ENCODE measurements at places on chromosomes 16 and 17.

- DNase-seq, result no peak
These were observed 206.2 kb upstream of the SDK2 start for GRCh38 chr17:73850426-73850825.

- no peak for DNase-seq
These were observed 5.7 kb downstream of the ZNF652 start for GRCh38 chr17:49356320-49356719.

DNA sequence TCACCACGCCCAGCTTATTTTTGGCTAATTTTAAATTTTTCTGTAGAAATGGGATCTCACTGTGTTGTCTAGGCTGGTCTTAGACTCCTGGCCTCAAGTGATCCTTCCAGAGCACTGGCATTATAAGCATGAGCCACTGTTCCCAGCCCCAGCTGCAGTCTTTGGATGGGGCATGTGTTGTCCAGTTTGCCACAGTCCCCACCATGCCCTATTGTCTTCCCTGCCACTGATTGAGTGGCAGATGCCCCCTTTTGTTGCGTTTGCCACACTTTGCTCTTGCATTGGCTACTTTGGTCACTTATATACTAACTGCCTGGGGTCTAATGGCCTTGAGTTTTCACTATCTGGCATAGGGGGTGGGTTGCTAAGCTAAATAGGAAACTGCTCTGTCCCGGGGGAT, 60.8 kb downstream of the ABCC1 start:
- no peak for DNase-seq

DNA sequence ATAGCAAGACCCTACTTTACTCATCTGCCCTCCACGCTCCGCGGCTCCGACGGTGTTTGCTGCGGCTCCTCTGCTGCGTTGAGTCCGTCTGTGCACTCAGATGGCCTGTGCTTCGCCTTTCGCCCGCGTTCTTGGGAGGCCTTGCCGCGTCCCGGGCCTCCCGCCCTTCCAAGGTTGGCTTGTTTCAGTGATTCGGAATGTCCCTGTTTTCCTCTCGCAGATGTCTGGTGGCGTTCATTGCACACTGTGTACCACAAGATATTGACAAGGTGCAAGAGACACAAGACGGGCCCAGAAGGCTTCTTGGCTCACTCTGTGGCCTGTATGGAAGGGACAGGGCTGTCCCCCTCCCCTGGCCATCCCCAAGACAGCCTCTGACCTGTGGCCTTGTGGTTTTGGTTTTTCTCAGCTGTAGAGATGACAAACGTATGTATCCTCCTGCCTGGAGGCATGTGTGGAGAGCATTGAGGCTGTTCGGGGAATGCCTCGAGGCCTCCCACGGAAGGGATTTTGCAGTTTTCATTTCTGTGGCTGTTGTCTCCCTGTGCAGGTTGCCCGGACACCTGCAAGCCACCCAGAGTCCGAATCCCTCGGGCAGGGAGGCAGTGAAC, 15.4 kb downstream of the MGRN1 start:
- DNase-seq, result no peak

DNA sequence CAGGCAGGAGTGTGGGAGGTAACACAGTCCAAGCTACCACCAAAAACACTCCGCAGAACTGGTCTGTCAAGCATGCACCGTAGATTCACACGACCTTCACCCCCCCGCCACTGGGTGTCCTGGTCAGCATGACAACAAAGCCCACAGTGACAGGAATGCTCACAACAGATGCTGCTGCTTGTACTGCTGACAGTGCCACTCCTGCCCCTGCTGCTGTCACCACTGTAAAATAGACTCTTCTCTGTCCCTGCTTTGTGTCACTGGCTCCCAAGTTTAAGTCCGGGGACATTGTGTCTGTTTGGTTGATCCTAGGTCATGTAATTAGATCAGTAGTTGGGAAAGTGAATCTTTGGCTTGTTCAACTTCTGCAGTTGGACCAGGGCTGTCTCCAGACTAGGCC, 7.0 kb upstream of the ODF4 start:
- DNase-seq, result no peak

All from stimulated activated CD8-positive, alpha-beta memory T cell treated with anti-CD3 and anti-CD28 coated beads, Interleukin-15, amount 100 ng/mL, for 1 hour (primary cell).